HFFc6 (cell line): ENCODE measurements at places on chromosomes 7 and 10. TPM values are rescaled to one million over a fixed set of nuclear protein-coding genes. Genes with fewer than 3 reads are reported as not detected.

Gene STRIP2
- total RNA-seq = 1.2 to 3.3 TPM (median 2.1 TPM) in 3 replicates

Gene SMIM30
- 53.4 and 57.9 TPM in 2 replicates for total RNA-seq

Gene STRA8
- total RNA-seq = not detected in 3 replicates

DNA sequence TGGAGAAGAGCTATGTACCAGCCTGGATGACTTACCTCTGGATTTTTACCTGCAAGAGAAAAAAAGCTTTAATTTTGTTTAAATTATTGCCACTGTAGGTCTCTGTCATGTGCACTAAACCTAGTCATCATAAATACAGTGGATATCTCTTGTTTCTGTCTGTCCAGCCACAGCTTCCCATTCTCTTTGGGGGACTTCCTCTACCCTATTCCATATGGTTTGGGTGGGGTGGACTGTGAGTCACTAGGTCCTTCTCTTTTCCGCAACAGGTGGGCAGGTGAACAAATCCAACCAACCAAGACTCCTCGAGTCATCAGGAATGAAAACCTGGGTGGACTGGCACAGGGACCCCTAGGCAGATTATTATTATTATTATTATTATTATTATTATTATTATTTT lies 87.3 kb upstream of the CYTH3 start:
- H3K4me3 ChIP-seq = no peak overlapping the region
- H3K36me3 ChIP-seq = no peaks in the 10 kb centered on the region
- H3K27ac ChIP-seq = no peak overlapping the region
- DNase-seq = no peak

DNA sequence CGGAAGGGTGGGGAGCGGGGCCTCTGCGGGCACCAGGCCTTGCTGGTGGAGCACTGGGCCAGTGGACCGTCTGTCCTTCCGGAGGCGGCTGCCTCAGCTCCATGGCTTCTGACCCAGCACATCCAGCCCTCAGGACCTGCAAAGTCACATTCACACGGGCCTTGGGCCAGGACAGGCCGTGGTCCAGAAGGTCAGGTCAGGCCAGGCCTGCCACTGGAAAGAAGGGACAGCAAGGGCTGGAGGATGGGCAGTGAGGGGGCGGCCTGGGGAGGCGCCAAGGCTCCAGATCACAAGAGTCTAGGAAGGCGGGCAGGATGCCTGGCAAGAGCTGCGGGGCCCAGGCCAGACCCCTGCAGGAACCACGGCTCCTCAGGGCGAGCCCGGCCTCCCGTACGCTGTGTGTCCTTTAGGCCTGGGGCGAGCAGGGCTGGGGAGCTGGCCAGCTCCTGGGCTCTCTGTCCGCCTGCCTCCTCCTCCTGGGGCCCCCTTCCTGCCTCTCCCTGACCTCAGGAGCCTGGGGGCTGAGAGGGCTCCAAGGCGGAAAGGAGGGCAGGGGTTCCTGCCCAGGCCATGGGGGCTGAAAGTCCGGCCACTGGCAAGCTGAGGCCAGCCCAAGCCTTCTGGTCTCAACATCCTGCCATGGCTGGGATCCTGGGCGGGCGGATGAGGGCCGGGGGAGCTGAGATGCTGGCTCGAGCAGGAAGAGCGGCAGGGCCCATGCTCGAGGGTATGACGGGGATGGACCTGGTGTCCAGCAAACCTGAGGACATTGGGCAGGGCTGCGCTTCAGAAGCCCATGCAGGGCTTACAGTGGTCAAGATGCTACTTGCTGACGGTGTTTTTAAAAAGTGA lies 225.8 kb downstream of the ELFN1 start:
- H3K27ac ChIP-seq = no peak overlapping the region
- H3K36me3 ChIP-seq = peaks cover 4% of the 10 kb centered on the region; the same call in 1 of the 2 replicates
- H3K4me1 ChIP-seq = peaks cover 15% of the 10 kb centered on the region
- no peak for DNase-seq
- no peak overlapping the region for H3K4me3 ChIP-seq

DNA sequence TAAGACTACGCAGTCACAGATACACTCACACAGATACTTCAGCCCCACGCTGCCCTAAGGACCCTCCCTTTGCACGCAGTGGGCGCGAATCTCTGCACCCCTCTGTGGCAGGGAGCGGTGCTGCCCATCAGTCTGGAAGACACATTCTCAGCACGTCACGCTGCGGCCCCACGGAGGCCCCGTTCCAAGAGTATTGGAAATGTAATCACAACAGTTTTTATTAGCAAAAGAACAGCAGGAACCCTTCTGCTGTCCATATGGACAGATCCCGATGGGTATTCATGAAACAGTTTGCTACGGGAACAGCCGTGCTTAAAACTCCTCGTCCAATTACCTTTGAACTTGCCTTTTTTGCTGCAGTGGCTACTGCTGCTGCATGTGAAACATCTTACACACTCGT lies 131.0 kb downstream of the RPS24 start:
- no peak for DNase-seq
- H3K4me1 ChIP-seq = peaks cover 6% of the 10 kb centered on the region
- H3K27ac ChIP-seq = no peak overlapping the region
- H3K27me3 ChIP-seq = peaks cover 17% of the 10 kb centered on the region
- H3K4me3 ChIP-seq = no peak overlapping the region

DNA sequence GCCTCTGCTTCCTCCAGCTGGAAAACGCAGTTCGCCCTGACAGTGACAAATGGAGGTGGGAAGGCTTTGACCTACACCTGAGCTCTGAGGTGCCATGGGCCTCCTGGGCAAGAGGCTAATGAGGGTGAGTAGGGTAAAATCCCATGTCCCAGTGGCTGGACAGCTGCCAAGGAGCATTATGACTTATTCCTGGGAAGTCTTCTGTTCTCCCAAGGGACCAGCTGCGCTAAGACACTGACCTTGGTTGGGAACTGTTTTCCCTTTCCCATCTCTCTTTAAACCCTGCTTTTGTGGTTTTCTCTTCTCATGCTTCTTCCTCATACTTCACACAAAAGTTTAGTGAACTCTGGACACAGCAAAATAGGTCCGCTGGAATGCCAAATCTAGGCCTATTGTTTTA lies 72.6 kb downstream of the COPG2 start:
- DNase-seq = no peak
- H3K36me3 ChIP-seq = no peaks in the 10 kb centered on the region
- H3K27ac ChIP-seq = no peak overlapping the region

- no peak overlapping the region for H3K27ac ChIP-seq
- peaks cover 26% of the 10 kb centered on the region for H3K36me3 ChIP-seq
- no peak for DNase-seq
- no peak overlapping the region for H3K4me3 ChIP-seq
These were observed 176.3 kb downstream of the CDK14 start for GRCh38 chr7:90772410-90772809.

- peaks cover 15% of the 10 kb centered on the region; the same call in 1 of the 2 replicates for H3K4me1 ChIP-seq
- no peak for DNase-seq
- peaks cover 64% of the 10 kb centered on the region for H3K36me3 ChIP-seq
- no peak overlapping the region; the same call in 1 of the 2 replicates for H3K4me3 ChIP-seq
- H3K27me3 ChIP-seq = peaks cover 4% of the 10 kb centered on the region
These were observed 34.5 kb downstream of the DNAJB6 start for GRCh38 chr7:157371296-157371695.

GRCh38 chr10:19749185-19749729 lies 67.0 kb upstream of the PLXDC2 start:
- H3K27ac ChIP-seq = no peak overlapping the region
- no peak overlapping the region for H3K4me3 ChIP-seq
- peak; percentile 42 for DNase-seq
- no peaks in the 10 kb centered on the region for H3K4me1 ChIP-seq
- no peaks in the 10 kb centered on the region for H3K36me3 ChIP-seq

DNA sequence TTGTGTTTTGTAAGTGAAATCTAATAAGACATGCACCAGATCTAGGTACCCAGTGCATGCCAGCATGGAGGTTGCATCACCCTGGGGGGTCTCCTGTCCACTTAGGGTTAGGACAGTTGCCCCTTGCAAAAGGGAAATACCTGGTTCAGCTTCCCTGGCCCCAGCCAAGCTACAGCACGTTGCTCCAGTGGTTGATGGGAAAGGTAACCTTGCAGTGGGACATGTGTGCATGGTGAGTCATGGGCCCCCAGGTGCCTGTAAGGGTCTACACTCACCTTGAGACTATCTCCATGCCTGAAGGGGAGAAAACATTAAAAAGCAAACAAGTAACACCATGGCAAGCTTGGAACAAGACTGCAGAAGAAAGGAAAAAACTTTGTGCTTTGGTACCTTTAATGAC lies 143.9 kb downstream of the LSM5 start:
- no peak overlapping the region for H3K4me3 ChIP-seq
- no peaks in the 10 kb centered on the region for H3K4me1 ChIP-seq
- H3K27ac ChIP-seq = no peak overlapping the region
- H3K36me3 ChIP-seq = no peaks in the 10 kb centered on the region
- DNase-seq = no peak

GRCh38 chr7:18020138-18020715 lies 7.4 kb downstream of the PRPS1L1 start:
- H3K4me3 ChIP-seq = peak overlapping the region; percentile 1; the same call in 1 of the 2 replicates
- H3K36me3 ChIP-seq = no peaks in the 10 kb centered on the region
- H3K4me1 ChIP-seq = peaks cover 15% of the 10 kb centered on the region
- no peak for DNase-seq

DNA sequence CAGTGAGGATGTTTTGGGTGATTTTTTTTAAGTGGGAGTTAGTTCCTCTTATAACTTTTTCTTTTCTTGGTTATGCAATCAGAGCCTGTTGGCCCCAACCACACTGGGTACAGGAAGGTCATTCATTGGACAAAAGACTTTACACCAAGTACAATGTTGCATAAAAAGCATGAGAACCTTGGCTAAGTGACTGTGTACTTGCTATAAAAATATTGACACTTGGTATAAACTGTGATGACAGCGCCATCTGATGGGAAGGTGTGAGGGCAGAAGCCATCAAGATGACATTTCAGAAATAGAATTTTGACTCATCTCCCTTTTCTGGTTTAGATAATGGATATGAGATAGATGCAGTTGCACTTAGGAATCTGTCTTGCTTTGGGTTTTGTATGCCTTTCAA lies 126.4 kb upstream of the CCDC6 start:
- H3K4me1 ChIP-seq = no peaks in the 10 kb centered on the region
- no peak overlapping the region for H3K27ac ChIP-seq
- peak; percentile 38 for DNase-seq
- no peak overlapping the region for H3K4me3 ChIP-seq
- H3K27me3 ChIP-seq = no peaks in the 10 kb centered on the region; the same call in 1 of the 2 replicates
